Activated CD8-positive, alpha-beta memory T cell treated with anti-CD3 and anti-CD28 coated beads for 1 hour (primary cell): ENCODE measurements at places on chromosomes 11 and 22.

- no peak for DNase-seq
Observed at GRCh38 chr11:36151933-36152580, 137.2 kb downstream of the COMMD9 start.

- no peak for DNase-seq
Observed at GRCh38 chr11:127138613-127139012, 138.0 kb upstream of the KIRREL3 start.

GRCh38 chr11:65658174-65659021 lies 4.3 kb downstream of the RELA start:
- no peak for DNase-seq

GRCh38 chr22:41352058-41352457 lies 29.7 kb upstream of the TEF start:
- DNase-seq: no peak
